AG04449 (cell line): ENCODE measurements at places on chromosomes 1 and 21.

DNA sequence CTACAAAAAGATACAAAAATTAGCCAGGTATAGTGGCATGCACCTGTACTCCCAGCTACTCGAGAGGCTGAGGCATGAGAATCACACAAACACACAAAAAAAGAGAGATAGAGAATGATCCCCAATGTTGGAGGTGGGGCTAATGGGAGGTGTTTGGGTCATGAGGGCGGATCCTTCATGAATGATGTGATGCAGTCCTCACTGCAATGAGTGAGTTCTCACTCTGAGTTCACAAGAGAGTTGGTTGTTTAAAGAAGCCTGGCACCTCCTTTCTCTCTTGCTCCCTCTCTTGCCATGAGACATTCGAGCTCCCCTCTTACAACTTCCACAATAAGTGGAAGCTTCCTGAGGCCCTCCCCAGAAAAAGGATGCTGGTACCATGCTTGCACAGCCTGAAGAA lies 17.3 kb downstream of the KCNT2 start:
- DNase-seq: no peak

DNA sequence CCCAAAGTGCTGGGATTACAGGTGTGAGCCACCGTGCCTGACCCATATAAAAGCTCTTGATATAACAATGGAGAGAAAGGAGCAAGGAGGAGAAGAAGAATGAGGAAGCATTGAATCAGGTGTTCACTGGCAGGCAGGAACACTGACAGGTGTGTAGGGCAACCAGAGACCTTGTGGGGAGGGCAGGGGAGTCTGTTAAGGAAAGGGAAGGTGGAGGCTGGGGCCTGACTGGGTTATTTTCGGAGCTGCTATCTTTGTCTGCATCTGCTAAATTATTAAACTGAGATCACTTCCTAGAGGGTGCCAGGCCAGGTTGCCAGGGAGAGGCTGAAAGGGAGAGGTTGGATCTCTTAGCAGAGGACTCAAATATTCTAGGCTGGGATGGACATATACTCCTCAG lies 6.8 kb upstream of the TRNP1 start:
- no peak for DNase-seq

- no peak for DNase-seq
Observed at GRCh38 chr1:230354005-230354404, 72.1 kb downstream of the PGBD5 start.

DNA sequence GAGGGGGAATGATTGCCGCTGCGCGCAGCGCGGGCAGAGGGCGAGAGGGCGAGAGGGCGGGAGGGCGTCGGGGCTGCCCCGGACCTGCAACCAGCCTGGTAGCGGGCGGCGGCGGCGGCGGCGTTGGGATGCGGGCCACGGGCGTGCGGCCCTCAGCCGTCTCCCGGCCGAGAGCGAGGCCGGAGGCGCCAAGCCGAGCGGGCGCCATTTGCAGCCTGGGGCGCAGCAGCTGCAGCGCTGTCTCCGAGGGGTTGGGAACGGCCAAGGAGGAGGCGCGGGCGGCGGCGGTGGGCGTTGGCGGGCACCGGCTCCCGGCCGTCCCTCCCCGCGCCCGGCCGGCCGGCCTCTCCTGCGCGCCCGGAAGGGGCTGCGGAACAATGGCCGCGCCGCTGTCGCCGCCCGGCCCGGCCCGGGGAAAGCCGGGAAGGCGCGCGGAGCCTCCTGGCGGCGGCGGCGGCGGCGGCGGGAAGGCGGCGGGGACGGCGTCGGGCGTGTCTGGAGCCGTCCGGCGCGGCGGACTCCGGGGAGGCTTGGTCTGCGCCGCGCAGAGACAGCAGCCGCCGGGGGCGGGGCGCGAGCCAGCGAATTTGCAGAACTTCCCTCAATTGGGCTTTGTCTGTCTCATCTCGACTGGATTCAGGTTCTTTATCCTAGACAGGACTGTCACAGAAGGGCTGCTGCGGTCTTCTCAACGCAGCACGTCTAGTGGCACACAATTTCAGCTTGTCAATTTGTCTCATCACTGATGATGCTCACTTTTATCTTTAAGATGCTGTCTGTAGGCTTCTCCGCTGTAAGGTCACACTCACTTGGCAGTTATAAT lies 35.7 kb downstream of the ZBTB8B start:
- DNase-seq: no peak

DNA sequence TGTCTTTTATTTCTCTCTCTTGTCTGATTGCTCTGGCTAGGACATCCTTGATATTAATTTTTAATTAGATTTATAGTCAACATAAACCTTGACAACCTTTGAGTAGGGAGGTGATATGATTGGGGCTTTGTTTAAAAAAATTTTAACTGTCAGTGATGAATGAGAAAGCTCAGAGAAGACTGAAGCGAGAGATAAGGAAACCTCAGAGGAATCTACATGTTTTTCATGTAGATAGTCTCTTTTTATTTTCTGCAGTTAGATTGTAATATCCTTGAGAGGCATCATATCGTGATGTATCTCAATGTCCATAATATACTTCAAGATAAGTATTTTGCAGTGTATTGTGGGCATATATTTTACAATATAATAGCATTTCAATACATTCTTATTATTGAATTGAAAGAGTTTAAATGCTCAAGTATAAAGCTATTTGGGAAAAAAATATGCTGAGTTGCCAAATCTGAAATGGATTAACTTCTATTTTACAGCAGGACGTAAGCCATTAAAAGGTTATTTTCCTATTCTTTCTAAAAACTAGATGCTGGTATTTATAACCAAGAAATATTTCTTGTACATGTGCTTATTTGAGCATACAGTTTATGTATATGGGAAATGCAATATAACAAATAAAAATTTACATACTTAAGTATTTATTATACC lies 802.4 kb upstream of the ADGRL4 start:
- DNase-seq: no peak

DNA sequence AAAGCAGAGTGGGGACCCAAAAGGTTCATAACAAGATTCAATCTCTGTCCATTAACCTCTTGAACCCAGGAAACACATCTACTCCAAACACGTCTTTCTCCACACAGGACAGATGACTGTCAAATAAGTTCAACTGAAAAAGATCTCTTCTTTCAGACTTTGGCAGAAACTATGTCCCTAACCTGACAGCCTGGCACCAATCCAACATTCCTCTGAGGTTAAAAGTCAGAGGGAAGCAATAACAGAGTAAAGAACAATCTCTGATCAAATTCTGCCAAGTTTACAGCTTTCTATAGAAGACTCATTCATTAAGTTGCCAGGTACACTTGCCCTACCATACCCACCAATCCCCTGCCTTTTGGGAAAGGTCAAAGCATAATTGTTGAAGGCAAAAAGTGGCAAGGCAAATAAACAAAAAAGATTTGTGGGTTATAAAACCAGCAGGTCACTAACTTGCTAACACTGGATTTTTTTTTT lies 31.9 kb downstream of the OTUD7B start:
- DNase-seq: no peak

DNA sequence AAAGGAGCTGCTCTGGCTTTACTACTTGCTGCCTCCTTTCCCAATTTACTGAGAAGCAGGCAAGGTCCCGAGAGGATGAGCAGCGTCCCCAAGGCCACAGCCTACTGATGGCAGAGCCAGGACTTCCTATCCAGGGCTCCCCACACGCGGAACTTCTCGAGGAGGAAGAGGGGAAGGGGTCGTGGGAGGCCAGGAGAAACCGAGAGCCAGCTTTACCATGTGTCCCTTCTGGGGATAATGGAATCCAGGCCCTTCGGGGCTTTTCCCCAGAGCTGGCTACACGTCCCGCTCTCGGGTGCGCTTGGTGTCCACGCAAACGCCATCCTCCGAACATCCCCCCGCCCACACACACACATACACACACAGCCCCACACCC lies 4.3 kb upstream of the CCN1 start:
- DNase-seq: no peak
